Mesangial cell (primary cell): ENCODE measurements at places on chromosomes 5 and 9. TPM values are rescaled to one million over a fixed set of nuclear protein-coding genes. Genes with fewer than 3 reads are reported as not detected.

CRHBP gene
- 0.33 and 2.9 TPM in 2 replicates for total RNA-seq

DNM1 gene
- 44.2 and 131 TPM in 2 replicates for total RNA-seq

PRDM9 gene
- total RNA-seq, result not detected in 2 replicates

CMYA5 gene
- total RNA-seq, result under 0.01 and 0.89 TPM in 2 replicates

GAPVD1 gene
- 23.8 and 27.0 TPM in 2 replicates for total RNA-seq

IL4 gene
- not detected in 2 replicates for total RNA-seq

SH3RF2 gene
- 15.2 and 19.6 TPM in 2 replicates for total RNA-seq

LHX3 gene
- total RNA-seq, result not detected in 2 replicates

FGD3 gene
- total RNA-seq, result under 0.01 TPM in 2 replicates

LCN9 gene
- not detected in 2 replicates for total RNA-seq

MAMDC2 gene
- 12.4 and 18.3 TPM in 2 replicates for total RNA-seq

ADGRD2 gene
- not detected in 2 replicates for total RNA-seq

UBLCP1 gene
- total RNA-seq, result 14.8 and 16.3 TPM in 2 replicates

GRM6 gene
- not detected in 2 replicates for total RNA-seq

PPIC gene
- total RNA-seq, result 16.9 and 30.3 TPM in 2 replicates

ORM2 gene
- not detected in 2 replicates for total RNA-seq

JMY gene
- 2.6 and 9.8 TPM in 2 replicates for total RNA-seq

LAMC3 gene
- total RNA-seq, result 1.1 and 1.3 TPM in 2 replicates

PRSS3 gene
- total RNA-seq, result 0.89 and 12.2 TPM in 2 replicates

SPATA31D4 gene
- not detected in 2 replicates for total RNA-seq

PCDHGC5 gene
- 0.33 and 1.4 TPM in 2 replicates for total RNA-seq

ZNF618 gene
- total RNA-seq, result 14.5 and 23.8 TPM in 2 replicates

TAF11L10 gene
- total RNA-seq, result not detected in 2 replicates

ENTR1 gene
- total RNA-seq, result 53.6 and 57.8 TPM in 2 replicates

PLAC8L1 gene
- total RNA-seq, result not detected in 2 replicates

GLT6D1 gene
- not detected in 2 replicates for total RNA-seq

GPX8 gene
- total RNA-seq, result 60.6 and 67.5 TPM in 2 replicates

IRX2 gene
- 0.33 and 4.6 TPM in 2 replicates for total RNA-seq

IL5 gene
- total RNA-seq, result not detected in 2 replicates

SNCAIP gene
- total RNA-seq, result 0.81 and 5.2 TPM in 2 replicates

RASGRF2 gene
- 0.51 and 2.6 TPM in 2 replicates for total RNA-seq

PGM5 gene
- not detected in 2 replicates for total RNA-seq

DROSHA gene
- total RNA-seq, result 30.8 and 34.7 TPM in 2 replicates

MCTP1 gene
- total RNA-seq, result 17.9 and 23.7 TPM in 2 replicates

NDST1 gene
- 103 and 157 TPM in 2 replicates for total RNA-seq

ISL1 gene
- total RNA-seq, result not detected in 2 replicates

SERF1A gene
- total RNA-seq, result 6.4 and 8.6 TPM in 2 replicates

C9 gene
- total RNA-seq, result not detected in 2 replicates

SMIM33 gene
- under 0.01 TPM in 1 of 2 replicates, not detected in the other for total RNA-seq

DNLZ gene
- total RNA-seq, result 20.8 and 41.2 TPM in 2 replicates

VLDLR gene
- total RNA-seq, result 12.2 and 28.8 TPM in 2 replicates

GABRB2 gene
- 0.13 TPM in 1 of 2 replicates, not detected in the other for total RNA-seq

CCL27 gene
- 0.25 TPM in 1 of 2 replicates, not detected in the other for total RNA-seq

ESM1 gene
- total RNA-seq, result 0.65 TPM in 1 of 2 replicates, not detected in the other

WNT8A gene
- not detected in 2 replicates for total RNA-seq

NOXA1 gene
- total RNA-seq, result 0.33 and 2.3 TPM in 2 replicates

PCDHB2 gene
- total RNA-seq, result 0.49 and 0.76 TPM in 2 replicates

FOXE1 gene
- under 0.01 and 0.38 TPM in 2 replicates for total RNA-seq

IRX4 gene
- total RNA-seq, result 2.0 and 2.3 TPM in 2 replicates
